ENCODE measurements at places on chromosomes 2 and 18.

DNA sequence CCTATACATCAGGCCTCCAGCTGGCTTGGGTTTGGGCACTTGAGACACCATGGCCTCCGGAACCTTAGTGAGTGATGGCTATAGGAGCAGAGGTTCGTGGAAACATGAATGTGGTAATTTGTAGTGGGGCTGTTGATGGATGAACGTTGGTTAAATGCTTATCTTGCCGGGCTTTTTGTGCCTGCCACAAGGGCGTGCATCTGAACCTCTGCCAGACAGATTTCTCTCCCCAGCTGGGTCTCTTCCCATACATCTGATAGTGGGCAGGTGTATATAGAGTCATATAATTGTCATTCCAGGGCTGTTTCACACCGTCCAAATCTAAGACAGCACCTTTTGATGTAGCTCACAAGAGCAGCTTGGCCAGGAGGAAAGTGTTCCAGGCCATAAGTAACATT lies 14.7 kb downstream of the LAMA3 start:
- no peak for DNase-seq

GRCh38 chr2:37059841-37060240 lies 24.3 kb downstream of the HEATR5B start:
- no peak for DNase-seq

DNA sequence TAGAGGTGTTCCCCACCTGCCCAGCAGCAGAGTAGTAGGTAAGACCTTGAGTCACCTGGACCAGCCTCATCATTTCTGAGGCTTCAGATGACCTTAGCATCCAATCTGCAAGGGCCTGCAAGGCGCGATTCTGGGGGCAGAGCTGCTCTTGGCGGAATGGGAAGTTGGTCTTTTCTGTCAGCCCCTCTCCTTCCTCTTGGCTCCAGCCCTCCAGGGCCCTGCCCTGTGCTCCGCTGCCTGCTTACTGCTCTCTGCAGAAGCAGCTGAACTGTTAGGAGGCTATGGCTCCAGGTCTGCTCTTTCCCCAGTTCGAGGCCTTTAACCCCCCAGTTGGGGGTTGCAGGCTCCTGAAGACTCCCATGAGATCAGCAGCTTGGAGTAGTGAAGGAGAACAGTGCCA lies 96.1 kb upstream of the MCFD2 start:
- DNase-seq: no peak

DNA sequence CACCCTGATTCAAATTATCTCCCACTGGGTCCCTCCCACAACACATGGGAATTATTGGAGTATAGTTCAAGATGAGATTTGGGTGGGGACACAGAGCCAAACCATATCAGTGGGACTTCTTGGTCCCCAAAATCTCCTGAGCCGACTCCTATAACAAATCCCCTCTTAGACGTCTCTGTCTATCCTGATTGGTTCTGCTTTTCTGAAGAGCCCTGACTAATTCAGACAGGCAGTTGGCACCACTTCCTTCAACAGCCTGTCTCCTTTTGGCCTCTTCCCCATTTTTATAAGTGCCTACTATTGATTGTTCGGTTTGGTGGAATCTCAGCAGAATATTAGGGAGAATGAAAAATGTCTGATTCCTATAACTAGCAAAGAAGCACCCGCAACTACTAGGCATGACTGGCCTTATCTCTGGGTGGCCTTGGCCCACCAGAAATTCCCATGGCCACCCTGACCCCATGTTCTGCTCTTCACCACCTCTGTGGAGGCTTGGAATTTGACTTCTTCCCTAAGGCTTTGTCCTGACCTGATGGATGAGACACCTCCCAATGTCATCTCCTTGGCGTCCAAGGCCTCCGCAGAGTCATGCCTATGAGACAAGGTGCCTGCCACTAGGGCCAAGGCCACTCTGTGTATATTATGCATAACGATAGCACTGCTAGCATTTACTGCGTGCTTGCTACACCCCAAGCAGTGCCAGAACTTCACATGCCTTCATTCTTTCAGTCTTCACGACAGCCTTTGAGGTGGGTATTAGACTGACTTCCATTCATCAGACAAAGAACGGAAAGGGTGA lies 218.9 kb upstream of the COPS8 start:
- no peak for DNase-seq

DNA sequence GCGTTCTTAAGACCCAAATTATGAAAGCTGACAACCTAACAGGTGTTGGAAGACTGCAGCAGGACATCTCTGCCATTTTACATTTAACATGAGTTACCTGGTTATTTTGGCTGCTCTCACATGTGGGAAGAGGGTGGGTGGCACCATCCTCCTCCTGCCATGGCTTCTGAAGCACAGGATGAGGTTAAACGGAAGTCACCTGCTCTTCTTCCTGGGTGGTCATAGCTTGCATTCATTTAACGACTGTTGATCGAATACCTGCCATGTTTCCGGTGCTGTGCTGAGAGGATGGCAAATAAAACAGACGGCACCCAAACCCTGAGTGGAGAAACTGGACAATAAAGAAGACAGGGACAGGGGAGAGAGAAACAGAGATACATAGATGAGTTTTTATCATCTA lies 118.0 kb downstream of the RHBDD1 start:
- no peak for DNase-seq

GRCh38 chr2:32688541-32688940 lies 60.7 kb downstream of the TTC27 start:
- no peak for DNase-seq

GRCh38 chr2:44126106-44126797 lies 42.4 kb upstream of the PPM1B start:
- no peak for DNase-seq

- DNase-seq: no peak
Observed at GRCh38 chr2:161005170-161005569, 155.1 kb upstream of the TANK start.

GRCh38 chr2:157761520-157761919 lies 114.6 kb downstream of the ACVR1 start:
- DNase-seq: no peak

DNA sequence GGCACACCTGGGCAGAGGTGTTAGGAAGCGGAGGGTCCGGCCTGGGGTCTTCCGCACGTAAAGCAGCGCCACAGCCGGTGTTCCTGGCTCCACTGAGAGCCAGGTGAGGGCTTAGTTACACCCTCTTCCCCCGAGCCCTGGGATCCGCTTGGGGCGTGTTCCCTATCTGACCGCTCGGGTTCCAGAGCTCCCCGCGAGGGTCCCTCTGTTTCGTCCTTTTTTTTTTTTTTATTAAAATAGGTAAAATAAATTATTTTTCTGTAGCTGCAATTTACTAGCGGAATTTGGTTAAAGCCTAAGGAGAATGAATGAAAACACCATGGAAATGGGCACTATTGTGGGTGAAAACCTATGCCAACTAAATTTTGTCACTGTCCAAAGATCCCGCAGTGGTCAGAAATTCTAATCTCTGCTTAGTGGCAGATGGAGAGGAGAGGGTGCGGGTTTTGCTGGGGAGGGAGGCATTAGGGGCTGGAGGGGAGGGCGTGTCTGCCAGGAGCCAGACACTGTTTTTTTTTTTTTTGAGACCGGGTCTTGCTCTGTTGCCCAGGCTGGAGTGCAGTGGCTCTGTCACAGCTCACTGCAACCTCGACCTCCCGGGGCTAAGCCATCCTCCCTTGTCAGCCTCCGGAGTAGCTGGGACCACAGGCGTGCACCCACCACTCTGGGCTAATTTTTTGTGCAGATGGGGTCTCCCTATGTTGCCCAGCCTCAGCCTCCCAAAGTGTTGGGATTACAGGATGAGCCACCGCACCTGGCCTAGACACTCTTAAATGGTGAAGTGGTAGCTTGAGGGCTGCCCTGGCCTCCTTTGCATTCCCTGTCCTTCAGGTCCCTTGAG lies 834 bp downstream of the PDCL3 start:
- DNase-seq: no peak

DNA sequence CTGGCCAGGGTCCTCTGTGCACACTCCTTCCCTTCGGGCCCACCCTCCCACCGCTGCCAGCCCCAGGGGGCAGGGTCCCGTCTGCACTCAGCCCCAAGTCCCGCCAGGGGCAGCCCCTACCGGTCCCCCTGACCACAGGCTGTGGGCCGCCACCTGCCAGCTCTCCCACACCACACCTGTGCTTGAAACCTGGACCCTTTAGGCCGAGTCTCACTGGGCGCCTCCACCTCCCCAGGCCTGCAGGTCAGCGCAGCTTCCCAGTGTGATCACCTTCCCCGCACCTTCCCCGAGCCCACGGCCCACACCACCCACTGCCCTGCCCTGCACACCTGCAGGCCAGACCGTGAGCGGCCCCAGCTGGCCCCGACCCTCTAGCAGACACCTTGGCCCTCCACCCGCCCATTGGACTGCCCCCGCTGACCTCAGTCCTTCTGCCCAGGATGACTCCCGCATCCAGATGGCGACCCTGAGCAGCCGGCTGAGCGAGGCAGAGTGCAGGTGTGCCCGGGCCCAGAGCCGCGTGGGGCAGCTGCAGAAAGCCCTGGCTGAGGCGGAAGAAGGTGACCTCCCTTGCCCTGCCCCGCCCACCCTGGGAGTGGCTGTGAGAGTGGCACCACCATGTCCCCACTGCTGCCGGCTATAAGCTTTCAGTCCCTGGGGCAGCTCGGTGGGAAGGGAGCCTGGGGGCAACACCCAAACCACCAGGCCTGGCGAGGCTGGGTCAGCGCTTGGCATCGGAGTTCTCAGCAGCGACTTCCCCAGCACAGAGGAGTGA lies 31.3 kb upstream of the SNED1 start:
- no peak for DNase-seq

- no peak for DNase-seq
Observed at GRCh38 chr2:20450201-20450999, 3.5 kb downstream of the RHOB start.

DNA sequence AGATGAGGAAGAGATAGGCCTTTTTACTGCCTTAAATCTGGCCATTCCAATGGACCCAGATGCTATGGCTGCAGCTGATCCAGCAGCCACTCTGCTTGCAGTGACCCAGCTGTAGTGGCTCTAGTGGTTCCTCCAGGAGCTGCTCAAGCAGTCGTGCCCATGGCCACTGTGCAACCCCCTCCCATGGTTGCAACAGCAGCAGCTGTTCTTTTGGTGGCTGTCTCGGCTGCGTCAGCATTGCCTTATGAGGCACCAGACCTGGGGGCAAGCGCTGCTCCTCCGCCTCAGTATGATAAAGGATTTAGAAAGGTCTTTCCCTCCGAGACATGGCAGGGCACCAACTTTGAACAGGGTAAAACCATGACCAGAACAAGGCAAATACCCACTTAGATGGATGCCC lies 384.9 kb upstream of the DCC start:
- no peak for DNase-seq

- DNase-seq: no peak
Observed at GRCh38 chr2:129479892-129480291, 499.6 kb upstream of the RAB6C start.

DNA sequence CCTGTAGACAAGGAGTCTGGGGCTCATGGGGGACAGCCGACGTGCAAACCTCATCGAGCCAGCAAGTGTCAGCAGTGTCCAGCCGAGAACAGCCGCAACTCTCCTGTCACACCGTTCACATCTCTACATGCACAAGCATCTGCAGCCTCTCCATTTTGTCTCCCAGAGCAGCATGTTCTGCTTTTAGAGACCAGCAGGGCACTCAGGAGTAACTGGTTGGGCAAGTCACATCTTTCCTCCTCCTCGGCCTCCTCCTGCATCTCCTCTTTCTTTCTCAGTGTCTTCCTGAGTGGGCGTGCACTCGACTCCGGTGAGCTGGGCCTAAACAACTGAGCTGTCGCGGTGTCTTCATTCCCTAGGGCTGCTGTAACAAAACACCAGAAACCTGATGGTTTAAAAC lies 249.9 kb downstream of the SH3BP4 start:
- no peak for DNase-seq

DNA sequence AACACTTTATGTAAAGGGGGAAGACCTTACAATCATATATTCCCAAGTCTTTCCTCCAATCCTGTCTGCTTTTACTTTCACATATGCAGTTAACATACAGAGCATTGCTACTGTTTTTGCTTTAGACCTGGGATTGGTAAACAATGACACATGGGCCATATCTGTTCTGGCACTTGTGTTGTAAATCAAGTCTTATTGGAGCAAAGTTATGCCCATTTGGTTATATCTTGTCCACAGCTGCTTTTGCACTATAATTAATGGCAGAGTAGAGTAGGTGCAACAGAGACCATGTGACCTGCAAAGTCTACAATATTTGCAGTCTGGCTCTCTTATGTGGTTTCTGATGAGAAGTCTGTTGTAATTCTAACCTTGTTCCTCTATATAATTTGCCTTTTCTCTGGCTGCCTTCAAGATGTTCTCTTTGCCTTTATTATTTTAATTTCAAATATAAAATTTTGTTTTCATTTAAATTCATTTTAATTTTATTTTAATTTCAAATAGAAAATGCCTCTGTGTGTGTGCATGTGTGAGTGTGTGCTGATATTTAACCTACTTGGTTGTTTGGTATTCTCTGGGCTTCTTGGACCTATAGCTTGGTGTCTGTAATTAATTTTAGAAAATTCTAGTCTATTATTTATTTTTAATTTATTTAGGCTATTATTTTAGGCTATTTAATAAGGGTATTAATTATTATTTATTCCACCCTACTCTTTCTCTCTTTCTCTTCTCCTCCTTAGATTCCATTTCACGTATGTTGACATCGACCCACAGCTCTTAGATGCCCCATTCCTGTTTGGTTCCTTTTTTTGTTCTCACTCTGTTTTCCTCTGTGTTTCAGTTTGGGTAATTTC lies 16.8 kb upstream of the LPIN1 start:
- DNase-seq: no peak

DNA sequence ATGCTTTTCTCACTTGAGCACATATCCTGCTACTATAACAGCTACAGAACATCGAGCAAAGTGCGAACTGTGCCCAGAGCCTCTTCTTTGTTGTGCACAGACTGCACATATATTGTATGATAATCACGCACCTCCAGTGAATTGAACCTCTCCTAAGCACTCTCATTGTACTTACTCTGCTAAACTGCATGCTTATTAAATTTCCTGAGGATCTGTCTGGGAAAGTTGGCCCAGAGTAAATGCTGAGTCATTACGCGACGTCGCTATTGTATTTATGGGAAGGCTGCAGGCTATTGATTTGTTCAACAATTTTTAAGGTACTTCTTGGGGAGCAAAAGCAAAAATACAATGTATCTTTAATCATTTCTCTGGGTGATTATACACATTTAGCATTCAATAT lies 399.6 kb upstream of the DSEL start:
- peak; percentile 22 for DNase-seq

Measured in NCI-H2081 (cell line).